Frontal cortex (tissue), 4 donors: ENCODE measurements at places on chromosomes 7 and 10.
A peak's percentile ranks its signal among the peaks of the same experiment; 100 is the strongest.

DNA sequence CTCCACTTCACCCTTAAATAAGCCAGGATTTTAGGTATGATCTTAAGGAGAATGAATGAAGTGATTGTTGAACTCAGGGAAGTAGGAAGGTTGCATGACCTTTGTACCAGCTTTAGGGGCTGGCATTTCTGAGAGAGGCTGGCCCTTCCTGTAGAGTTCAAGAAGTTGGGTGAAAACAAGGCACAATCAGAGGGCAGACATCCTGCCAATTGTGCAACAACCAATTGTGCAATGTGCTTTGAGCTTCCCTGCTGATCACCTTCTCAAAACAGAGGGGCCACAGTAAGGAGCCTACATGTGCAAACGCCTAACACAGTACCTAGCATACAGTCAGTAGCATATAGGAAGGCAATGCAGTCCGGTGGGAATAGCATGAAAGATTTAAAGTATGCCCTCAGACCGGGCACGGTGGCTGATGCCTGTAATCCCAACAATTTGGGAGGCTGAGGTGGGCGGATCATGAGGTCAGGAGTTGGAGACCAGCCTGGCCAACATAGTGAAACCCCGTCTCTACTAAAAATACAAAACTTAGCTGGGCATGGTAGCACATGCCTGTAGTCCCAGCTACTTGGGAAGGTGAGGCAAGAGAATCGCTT lies 5.4 kb downstream of the CPVL start:
- DNase-seq, result no peak

DNA sequence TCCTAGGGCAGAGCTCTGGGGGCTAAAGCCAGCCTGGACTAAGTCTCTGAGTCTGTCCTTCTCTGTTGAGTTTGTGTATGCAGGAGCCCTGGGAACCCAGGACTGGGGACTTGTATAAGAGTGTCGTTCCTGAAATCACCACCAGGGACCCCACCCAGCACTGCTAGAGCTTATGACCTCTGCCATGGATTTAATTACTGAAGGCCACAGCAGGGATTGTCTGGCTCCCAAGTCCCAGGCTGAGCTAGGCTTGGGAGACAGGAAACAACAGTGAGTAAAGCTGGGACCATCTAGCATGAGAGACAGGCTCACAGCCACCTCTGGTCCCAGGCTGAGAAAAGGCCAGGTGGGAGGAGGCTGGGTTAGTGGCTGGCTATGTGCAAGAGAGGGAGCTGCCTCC lies 1.4 kb upstream of the TSPAN15 start:
- peak; percentile 36 for DNase-seq

- DNase-seq, result no peak
These were observed 287.2 kb downstream of the AUTS2 start for GRCh38 chr7:69885431-69885830.

GRCh38 chr10:116602648-116603400 lies 12.1 kb downstream of the PNLIPRP1 start:
- DNase-seq, result no peak

GRCh38 chr10:78491812-78492211 lies 458.1 kb downstream of the RPS24 start:
- DNase-seq, result no peak

DNA sequence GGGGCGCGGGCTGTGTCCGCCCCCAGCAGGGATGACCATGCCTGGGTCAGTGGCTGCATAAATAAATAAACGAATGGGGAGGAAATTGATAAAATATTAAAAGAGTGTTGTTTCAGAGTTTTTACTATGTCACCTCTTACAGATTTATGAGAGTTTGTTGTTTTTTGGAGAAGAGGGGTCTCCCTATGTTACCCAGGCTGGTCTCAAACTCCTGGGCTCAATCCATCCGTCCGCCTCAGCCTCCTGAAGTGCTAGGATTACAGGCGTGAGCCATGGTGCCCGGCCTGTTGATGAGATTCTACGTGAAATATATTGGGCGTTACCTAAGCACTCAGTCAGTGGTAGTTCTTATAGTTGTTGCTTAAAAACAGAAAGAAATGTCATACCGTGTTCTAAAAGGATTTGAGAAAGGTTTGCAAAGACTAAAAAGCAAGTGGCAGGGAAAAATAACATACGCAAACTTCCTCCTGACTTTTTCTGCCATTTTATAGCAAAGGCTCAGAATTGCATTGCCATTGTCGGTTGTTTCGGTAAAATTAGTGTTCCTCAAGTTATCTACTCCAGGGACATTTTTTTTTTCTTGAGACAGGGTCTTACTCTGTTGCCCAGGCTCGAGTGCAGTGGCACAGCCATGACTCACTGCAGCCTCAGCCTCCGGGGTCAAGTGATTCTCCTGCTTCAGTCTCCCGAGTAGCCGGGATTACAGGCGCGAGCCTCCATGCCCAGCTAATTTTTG lies 39.5 kb upstream of the FOXK1 start:
- DNase-seq, result no peak
